NCI-H1105 (cell line): ENCODE measurements at places on chromosomes 6 and 20.
A peak's percentile ranks its signal among the peaks of the same experiment; 100 is the strongest.

- DNase-seq, result no peak
These were observed 496.5 kb downstream of the MAFB start for GRCh38 chr20:40192529-40192928.

- no peak for DNase-seq
These were observed 136.6 kb downstream of the CCDC170 start for GRCh38 chr6:151630387-151630786.

GRCh38 chr6:29967379-29968010, 25.2 kb downstream of the HLA-A start:
- peak; percentile 80 for DNase-seq

- DNase-seq, result peak; percentile 79
These were observed 11.0 kb downstream of the TSPYL1 start for GRCh38 chr6:116268589-116269293.

DNA sequence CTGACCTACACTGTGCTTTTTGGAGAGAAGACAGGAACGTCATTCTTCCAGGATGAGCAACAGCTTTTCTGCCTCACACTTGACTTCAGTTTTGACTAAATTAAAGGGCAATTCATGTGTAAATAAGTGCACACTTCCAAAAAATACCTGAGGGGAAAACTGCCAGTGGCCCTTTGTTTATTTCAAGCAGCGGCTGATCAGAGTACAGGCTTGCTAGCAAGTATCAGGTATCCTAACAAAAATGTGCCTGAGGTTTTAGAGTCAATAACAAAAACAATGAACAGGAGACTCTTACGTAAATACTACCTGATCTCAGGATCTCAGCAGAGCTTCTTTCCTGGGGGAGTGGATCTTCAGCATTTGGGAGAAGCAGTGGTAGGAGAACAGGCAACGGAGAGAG, 12.4 kb downstream of the LY86 start:
- no peak for DNase-seq

GRCh38 chr6:18465410-18466154, 78.4 kb downstream of the RNF144B start:
- no peak for DNase-seq

DNA sequence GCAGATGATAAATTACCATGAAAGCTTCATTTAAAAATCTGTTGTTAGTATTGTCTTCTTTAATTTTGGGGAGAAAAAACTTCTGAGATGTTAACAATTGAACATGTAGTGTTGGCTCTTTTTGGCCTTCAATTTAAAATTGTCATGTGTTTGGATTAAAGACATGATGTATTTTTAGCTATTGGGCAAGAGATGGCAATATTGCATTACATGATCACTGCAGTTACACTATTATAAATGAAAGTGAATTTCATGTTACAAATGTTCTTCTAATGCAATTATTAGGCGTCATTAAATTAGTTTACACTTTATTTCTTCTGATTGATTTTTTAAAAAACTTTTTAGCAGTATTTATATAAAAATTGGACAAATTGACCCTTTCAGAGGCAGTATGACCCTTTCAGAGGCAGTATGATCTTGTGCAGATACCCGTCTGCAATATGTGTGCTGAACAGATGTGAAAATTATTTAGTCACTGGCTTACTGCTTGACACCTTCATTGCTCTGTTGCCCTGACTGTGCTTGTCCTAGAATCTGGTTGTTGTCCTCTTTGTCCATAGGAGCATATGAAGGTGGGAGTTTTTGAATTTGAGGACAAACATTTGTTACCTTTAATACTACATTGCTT, 25.8 kb downstream of the CDKAL1 start:
- DNase-seq, result no peak

DNA sequence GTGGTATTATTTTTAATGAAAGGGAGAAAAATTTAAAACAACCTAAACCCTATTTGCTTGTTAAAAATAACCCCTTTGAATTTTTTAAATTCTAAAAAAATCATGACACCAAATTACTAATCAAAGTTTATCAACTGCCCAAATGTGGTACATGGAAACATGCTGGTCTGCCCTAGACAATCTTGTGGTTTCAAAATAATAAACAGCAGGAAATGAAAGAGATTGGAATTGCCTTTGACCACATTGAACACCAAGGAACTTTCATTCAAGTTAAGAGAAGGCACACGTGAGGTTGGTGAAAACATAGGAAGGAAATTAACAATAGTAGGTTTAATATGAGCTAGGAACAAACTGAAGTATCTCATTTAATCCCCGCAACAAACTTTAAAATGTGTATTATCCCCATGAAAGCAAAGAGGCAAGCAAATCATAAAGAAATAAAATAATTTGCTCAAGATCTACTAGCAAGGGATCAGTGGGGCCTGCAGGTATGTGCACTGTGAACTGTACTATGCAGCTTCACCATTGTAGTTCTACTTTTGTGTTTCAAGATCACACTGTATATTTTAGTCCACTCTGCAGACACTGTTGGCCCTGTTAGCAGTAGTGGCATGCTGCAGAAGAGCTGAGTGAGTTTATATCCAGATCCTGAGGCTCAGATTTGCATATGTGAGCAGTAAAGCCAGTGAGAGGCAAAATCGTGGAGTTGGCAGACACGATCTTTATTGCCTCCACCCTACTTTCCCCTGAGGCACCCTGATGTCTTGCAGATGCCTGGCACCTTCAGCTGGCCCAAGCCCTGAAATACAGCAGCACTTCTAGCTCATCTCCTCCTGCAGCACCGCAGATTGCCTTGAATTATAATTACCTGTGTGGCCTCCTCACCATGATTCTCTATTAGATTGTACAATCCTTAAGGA, 157.8 kb upstream of the TENT5A start:
- DNase-seq, result no peak
